ENCODE measurements at places on chromosomes 12 and 14. TPM values are rescaled to one million over a fixed set of nuclear protein-coding genes. Genes with fewer than 3 reads are reported as not detected.

The BIN2 gene
- total RNA-seq = not detected

GRCh38 chr14:72559202-72559601, 334.7 kb downstream of the DPF3 start:
- no peaks in the 10 kb centered on the region for H3K36me3 ChIP-seq
- H3K4me3 ChIP-seq = no peak overlapping the region
- H3K27ac ChIP-seq = no peak overlapping the region
- no peak for DNase-seq
- H3K27me3 ChIP-seq = peaks cover 8% of the 10 kb centered on the region

The MYF5 gene
- total RNA-seq = not detected

The KRT82 gene
- not detected for total RNA-seq

The SLC39A2 gene
- not detected for total RNA-seq

DNA sequence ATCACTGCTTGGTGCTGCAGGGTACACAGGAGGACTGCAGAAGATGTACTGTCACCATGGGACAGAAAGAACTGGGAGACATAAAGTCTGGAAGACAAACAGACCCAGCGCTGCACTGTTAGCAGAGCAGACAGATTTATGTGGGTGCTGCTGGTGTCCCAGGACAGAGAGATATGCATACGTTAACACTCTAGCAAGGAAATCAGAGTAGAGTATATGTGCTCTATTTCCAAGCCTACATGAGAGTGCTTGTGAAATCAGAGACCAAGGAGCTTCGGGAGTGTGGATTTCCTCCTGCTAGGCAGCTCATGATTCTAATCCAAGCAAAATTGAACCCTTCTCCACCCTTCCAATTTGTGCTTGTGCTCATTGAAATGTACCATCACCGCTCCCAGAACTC, 416.5 kb downstream of the VRK1 start:
- H3K4me3 ChIP-seq = no peak overlapping the region
- H3K27me3 ChIP-seq = no peaks in the 10 kb centered on the region
- no peak overlapping the region for H3K27ac ChIP-seq

Measured in glutamatergic neuron (in vitro differentiated cells).